ENCODE measurements at places on chromosomes 1 and 21. TPM values are rescaled to one million over a fixed set of nuclear protein-coding genes. Genes with fewer than 3 reads are reported as not detected.

DNA sequence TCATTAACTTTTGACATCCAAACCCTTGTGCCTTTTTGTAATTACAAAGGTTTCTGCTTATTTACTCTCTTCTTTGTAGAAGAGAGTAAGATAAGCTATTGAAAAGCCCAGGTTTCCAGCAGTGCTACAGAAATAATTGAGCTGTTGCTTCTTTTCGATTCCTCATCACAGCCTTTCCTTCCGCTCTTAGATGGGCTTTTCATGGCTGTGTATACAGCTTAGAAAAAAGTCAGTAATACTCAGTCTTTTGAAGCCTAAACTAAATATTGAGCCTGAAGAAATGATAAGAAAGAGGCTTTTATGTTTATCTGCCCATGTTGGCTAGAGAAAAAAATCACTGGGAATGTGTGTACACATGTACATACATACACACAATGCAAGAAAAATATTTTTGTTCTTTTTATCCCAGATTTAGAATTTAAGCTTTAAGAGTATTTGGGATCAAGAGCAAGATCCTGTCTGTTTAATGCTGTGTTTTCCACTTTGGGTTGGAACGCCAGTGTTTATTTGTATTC, 172.4 kb downstream of the VPS13D start:
- DNase-seq, result no peak

UBQLN4 gene
- 36.7 TPM for total RNA-seq

DNA sequence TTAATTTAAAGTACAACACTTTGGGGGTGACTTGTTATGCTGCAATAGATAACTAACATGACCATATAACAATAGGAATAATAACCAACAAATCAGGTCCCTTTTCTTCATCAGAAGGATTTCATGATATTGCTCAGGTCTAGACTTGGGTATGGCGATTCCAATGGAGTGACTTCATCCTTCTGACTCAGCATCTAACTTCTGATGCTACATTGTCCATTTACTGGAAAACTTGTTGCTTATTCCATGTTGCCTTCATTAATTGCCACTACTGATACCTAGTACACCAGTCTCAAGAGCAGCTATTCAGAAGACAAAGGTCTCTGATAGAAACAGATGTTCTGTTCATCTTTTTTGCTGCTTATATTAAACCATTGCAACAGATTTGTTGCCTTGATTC, 324.3 kb downstream of the TGFB2 start:
- DNase-seq, result no peak

DNA sequence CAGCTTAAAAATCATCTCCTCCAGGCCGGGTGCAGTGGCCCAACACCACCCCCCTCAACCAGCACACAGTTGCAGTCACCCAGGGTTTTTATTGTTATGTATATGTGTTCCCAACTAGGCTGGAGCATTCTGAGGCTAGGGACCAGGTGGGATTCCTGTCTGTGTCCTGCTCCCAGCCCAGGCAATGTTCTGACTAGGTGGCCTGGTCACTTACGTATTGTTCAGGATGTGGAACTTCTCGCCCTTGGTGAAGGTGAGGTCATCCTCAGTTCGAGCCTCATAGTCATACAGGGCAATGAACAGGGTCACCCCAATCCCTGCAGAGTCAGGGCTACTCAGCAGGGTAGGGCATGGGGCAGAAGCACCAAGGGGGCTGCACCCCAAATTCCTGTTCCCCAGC, 12.2 kb downstream of the FGR start:
- no peak for DNase-seq

CFHR3 gene
- not detected for total RNA-seq

GRCh38 chr1:154463512-154463990, 38.5 kb upstream of the TDRD10 start:
- DNase-seq, result no peak

LIN28A gene
- not detected for total RNA-seq

DNA sequence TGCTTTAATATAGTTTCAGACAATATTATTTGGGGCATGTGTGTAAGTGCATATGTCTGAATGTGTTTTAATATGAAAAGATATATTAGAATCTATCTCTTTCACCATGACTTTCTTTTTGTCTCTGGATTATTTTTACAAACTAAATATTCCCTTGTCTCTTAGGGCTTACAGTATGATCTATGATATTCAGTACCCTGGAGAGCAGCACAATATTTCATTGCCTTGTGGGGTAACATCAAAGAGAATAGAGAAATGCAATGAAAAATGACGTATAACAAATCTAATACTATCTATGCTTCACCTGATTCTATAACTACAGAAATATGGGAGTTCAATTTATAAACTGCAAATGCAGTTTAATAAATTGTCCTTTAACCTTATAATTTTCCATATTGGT, 2084.5 kb downstream of the MRPL39 start:
- no peak for DNase-seq

- peak; percentile 41 for DNase-seq
These were observed 1.3 kb downstream of the PCNT start for GRCh38 chr21:46325073-46325912.

KIF21B gene
- not detected for total RNA-seq

DNA sequence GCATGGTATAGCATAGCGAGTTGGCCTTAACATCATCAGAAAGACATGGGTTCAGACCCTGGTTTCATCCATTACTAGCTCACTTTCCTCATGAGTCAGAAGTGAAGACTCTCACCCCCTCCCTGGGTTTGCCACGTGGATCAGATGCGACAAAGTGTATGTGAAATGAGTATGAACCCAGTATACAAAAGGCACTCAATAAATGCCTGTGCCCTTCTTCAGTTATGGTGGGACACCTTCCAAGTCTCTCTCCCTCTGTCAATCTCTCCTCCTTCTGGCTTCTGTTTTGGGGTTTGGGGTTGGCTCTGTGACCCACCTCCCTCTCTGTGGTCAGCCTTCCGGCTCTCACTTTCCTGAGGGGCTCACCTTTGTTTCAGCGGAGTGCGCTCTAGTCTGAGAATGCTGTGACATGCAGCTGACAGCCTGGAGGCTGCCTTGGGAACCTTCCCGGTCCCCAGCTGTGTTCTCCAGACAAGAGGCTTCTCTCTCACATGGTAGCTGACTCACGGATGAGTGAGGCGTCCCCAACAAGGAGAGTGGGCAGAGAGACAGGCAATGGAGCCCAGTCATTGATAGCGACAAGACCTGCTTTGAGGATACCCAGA, 155.0 kb upstream of the EDN2 start:
- peak; percentile 65 for DNase-seq

DNA sequence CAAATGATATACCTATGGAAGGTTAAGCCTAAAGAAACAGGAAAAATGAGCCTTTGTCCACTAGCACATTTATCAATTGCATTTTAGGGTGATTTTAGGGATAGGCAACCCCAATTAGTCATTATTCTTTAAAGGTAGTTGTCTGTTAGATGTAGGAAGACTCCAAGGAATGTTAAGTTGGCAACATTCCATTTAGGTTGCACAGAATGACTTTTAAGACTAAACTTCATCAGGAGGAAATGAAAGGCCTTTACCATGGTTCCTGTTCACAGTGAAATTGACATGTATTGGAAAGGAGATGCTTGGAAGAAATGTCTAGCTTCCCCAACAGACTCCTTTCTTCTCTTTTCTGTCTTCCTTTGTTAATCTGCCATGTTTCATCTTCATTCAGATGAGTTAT, 1.6 kb upstream of the APOBEC4 start:
- DNase-seq, result no peak

NBPF6 gene
- not detected for total RNA-seq

GRCh38 chr21:46144464-46145070, 10.8 kb downstream of the FTCD start:
- DNase-seq, result no peak

ABCD3 gene
- total RNA-seq, result 43.9 TPM

CLSTN1 gene
- total RNA-seq, result 126 TPM

- no peak for DNase-seq
These were observed 50.8 kb upstream of the BOLA1 start for GRCh38 chr1:149848340-149849110.

DNA sequence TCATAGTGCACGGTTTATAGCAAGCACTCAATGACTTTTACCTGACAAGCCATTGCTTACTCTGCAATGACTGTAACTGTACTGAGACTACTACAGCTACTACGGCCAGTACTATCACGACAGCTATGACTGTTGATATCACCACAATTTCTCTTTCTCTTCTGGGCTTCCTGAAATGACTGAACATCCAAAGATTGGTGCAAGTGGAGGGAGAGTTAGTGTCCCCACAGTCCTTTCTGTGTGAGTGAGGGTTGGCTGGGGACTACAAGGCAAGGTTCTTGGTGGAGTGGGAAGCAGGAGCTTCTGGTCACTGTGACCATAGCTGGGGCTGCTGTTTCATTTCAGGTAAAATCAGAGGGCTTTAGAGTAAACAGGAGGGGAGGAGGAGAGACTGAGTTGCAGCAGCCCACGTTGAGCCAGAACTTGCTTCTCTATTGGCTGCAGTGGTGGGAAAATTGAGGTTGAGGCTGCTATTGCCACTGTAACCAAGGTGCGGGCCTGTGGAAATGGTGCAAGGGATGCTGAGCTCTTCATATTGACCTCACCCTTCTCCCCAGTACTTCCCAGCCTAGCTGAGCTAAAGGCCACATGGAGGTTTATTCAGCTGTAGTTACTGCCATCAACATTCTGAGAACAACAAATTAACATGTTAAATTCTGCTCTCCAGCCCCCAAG, 14.1 kb upstream of the IL10 start:
- no peak for DNase-seq

DNA sequence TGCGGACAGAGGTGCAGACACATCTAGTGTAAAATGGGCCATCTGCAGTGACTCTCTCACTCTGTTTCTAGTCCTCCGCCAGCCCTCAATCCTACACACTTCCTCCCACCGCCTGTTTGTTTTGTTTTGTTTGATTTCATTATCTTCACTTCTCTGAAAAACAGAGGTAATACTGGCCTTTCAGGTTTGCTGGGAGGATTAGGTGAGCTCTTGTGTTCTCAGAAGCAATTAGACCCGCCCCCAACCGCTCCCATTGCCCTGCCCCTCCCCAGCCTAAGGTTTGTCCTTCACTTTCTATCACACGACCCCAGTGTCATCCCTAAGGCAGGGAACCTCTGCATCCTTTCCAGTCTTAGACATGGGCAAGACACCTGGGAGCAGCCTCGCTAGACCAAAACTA, 43.2 kb upstream of the TACSTD2 start:
- DNase-seq, result no peak

MAN1C1 gene
- total RNA-seq, result 0.05 TPM

CATSPERE gene
- total RNA-seq, result 0.55 TPM

KANK4 gene
- total RNA-seq, result not detected

SHISAL2A gene
- not detected for total RNA-seq

CENPF gene
- total RNA-seq, result 40.4 TPM

- DNase-seq, result peak; percentile 54
These were observed 76.3 kb downstream of the NPHP4 start for GRCh38 chr1:5915587-5916571.

DNA sequence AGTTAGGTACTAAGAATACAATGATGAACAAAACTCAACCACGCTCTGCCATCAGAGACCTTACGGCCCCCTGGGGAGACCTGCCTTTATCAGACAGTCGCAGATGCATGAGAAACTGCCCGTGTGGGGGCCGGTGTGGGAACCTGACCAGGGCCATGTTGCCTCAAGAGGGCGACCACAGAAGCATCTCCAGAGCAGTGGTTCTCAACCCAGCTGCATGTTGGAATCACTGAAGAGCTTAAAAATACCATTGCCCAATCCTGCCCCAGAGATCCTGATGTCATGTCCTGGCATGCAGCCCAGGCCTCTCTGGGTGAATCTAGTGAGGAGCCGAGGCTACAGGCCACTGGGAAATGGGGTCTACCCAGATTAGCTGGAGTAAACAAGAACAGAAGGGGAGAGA, 108.7 kb downstream of the PRDM2 start:
- DNase-seq, result peak; percentile 31

HAO2 gene
- not detected for total RNA-seq

- DNase-seq, result no peak
These were observed 699.9 kb downstream of the MATN1 start for GRCh38 chr1:30023339-30024022.

GRCh38 chr21:28833609-28834008, 159.1 kb downstream of the LTN1 start:
- no peak for DNase-seq

DNA sequence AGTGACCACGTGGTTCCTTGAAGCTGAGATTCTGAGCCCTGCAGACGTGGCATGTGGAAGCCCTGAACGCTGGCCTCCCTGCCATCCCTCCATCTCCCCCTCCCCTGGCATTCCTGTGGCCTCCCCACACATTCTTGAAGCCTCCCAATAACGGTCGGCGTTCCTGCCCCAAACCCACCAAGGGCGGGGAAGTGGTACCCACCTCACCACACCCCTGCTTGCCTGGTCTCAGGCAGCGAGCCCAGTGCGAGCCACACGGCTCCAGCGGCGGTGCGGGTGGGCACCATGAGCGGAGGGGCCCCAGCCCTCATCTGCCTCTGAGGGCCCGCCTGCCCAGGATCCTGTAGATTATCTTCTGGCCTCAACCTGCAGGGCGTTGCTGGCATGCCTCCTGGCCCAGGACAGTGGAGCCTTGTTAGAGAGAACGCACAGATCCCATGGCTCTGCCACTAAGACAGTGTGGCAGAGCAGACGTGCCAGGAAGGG, 20.6 kb upstream of the PRELP start:
- no peak for DNase-seq

All from HFFc6 (cell line).